SK-N-SH treated with all-trans-retinoic acid at 6 μM for 48 hours (cell line): ENCODE measurements at places on chromosomes 4 and X.

- ATAC-seq: no peak
Observed at GRCh38 chr4:104930298-104930697, 216.4 kb upstream of the TET2 start.

DNA sequence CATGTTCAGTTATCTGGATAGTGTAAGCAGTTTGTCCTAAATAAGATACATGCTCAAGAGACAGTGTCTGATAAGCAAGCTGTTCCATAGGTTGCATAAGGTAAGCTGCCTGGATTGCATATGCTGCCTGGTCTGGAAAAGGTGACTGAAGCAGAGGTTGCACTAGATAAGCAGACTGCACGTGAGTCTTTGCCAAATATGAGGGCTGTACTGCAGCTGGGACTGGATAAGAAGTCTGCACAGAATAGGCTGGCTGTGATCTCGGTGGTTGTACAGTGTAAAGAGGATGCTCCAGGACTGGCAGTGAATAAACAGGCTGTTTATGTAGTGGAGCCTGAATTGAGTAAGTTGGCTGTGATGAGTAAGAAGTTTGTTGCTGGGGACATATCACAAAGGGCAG lies 68.9 kb downstream of the WNK3 start:
- ATAC-seq: no peak

GRCh38 chr4:178086320-178086719 lies 644.1 kb upstream of the AGA start:
- no peak for ATAC-seq

DNA sequence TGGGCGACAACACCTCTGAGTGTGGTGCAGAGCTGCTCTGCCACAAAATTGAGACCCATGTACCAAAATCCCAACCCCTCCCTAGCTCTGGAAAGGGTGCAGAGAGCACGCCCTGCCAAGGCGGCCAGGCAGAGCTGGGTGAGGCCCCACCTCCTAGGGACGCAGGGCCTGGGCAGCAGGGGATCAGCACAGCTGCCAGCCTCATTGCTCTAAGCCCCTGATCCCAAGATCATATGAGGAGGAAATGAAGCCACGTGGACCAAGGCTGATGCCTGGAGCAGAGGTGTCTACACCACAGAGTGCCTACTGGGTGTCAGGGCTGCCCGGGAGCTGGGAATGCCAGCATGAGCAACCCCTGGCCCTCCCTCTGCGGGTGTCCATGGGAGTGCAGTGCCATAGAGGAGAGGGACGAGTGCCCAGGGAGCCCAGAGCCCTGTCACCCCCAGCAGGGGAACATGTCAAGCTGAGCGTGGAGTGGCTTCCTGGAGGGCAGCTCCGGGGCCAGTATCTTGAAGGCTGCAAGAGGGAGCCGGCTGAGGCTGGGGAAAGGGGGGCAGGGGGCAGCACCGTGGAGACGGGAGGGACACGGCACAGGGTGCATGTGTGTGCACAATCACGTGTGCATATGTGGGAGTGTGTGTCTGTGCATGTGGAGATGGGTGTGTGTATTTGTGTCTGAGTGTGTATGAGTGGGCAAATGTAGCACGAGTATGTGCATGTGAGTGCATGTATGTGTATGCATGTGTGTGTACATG lies 63.9 kb upstream of the PSAPL1 start:
- no peak for ATAC-seq

GRCh38 chr4:53937918-53938317 lies 126.5 kb downstream of the CHIC2 start:
- ATAC-seq: peak; percentile 53; the same call in 2 of the 3 replicates

- ATAC-seq: peak; percentile 44; the same call in 2 of the 3 replicates
Observed at GRCh38 chr4:16884673-16885460, 13.6 kb downstream of the LDB2 start.

DNA sequence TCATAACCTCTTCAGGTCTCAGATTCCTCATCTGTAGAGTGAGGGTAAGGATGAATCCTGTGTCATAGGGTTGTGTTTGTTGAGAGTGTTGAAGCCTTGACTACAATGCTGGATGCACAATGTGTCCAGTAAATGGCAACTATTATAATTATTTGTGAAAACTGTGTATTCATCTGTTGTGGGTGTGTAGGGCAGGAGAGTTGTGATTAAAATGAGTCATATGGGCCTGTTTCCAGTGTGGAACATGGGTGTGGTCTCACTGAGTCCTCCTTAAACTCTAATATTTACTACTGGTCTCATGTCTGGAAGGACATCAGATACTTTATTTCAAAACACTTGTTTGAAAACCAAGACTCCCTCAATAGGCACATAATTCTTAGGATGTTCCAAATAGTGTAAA lies 208.5 kb upstream of the CASK start:
- no peak for ATAC-seq

DNA sequence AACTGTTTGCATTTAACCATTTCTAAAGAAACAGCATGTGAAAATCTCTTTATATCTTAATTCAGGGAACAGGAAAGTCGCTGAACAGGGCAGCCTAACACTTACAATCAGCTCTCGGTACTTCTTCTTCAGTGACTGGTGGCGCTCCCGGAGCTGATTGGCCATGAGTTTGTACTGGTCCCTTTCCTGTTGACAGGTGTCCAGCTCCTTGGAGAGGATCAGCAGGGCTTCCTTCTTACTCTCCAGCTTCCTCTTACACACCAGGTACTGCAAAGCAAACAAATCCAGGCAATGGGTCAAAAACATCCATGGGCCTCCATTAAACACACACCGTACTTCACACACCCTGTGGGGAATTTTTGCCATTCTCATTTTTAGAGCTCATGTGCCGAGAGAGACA lies 36.4 kb downstream of the CCDC149 start:
- no peak for ATAC-seq

DNA sequence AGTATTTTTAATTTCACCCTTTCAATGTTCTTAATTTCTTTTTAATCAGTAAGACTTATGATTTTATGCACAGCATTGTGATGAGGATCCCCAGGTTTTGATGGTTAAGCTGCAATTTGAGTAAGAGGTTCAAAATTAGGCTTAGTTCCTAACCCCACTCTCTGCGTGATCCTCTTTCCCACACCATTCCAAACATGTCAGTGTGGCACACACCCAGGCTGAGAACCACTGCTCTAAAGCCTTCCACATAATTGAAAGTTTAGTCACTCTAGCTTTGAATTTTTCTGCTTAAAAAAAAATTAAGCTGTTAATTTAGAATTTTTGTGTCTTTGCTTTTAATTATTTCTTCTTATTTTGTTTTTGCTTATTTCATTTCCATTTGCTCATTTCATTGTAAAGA lies 68.8 kb upstream of the SLC7A11 start:
- ATAC-seq: peak; percentile 53; the same call in 1 of the 3 replicates

DNA sequence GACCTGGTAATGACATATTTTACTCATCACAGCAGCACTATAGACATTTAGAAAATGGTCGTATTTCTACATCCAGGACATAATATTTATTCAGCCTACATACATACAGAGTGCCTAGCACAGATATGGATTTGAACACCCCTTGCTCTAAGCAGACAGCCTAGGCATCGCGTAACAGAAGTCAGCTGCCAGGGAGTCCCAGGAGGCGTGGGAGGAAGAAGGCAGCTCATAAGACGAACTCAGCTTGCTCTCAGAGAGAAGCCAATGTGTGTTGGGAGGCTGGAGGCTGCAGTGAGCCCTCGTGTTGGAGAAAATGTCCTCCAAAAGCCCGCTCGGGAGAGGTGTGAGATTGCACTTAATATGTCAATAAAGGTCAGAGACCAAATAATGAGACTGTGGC lies 131.6 kb downstream of the BCOR start:
- no peak for ATAC-seq

GRCh38 chrX:153623310-153624029 lies 23.5 kb upstream of the DUSP9 start:
- no peak for ATAC-seq

- ATAC-seq: no peak; the same call in 2 of the 3 replicates
Observed at GRCh38 chr4:67701517-67701850, 529 bp upstream of the UBA6 start.

GRCh38 chrX:69257499-69258127 lies 92.4 kb upstream of the PJA1 start:
- no peak for ATAC-seq

- no peak for ATAC-seq
Observed at GRCh38 chr4:78683352-78683751, 92.8 kb upstream of the BMP2K start.

- no peak for ATAC-seq
Observed at GRCh38 chr4:186205156-186205555, 13.8 kb downstream of the CYP4V2 start.

DNA sequence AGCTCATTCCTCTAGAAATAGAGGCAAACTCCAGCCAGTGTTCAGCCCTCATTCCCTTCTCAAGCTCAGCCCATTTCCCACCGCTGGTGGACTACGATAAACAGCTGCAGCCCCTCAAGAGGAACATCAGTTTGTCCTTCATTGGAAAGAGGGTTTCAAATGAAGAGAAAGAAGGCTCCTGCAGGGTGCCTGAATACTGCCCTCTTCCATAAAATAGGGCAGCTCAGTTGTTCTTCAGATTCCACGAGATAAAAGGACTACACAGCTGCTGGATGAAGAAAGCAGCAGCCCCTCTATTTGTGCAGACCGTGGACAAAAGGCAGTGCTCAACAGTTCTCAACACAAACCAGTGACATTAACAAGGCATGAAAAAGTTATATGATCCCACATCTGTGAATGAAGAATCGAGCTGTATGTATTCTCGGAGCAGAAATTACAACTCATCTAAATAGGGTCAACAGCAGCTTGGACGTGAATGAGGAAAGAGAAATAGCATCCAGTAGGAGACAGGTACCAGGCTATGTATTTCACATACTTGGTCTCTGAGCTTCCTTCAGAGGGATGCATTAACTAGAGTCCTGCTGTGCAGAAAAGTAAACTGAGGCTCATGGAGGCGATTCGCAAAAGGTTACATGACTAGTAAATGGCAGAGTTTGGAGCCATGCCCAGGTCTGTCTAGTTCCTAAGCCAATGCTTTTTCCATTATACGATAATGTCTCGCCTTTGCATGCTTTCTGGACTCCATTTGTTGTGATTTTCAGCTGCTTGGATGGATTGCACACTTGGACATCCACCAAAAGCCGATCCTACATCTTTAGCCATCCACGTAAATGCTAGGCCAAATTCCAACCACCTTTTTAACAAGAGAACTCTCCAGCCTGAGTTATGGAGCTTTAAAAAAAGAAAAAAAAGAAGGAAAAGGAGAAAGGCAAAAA lies 301.2 kb upstream of the PPARGC1A start:
- no peak for ATAC-seq

DNA sequence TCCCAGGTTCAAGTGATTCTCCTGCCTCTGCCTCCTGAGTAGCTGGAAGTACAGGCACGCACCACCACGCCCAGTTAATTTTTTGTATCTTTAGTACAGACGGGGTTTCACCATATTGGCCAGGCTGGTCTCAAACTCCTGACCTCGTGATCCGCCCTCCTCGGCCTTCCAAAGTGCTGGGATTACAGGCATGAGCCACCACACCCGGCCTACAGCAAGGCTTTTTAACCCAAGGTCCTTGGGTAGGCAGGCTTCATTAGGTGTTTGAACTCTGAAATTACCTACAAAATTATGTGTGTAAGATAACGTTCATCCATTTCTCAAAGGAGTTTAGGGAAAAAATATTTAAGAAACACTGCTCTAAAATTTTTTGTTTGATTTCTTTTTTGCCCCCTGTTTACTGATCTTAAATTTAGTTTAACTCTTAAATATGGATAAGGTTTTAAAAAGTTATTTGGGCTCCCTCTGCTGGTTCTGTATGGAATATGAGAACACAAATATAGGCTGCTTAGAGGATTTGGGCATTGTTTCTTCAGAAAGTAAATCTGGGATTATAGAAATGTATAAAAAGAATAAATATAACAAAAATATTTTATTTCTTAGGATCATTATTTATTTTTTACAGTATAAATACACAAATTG lies 92.8 kb downstream of the CBR4 start:
- ATAC-seq: peak; percentile 49

- ATAC-seq: peak; percentile 76
Observed at GRCh38 chrX:118116713-118117550, at the start of gene KLHL13. TSS of gene KLHL13 (minus strand) at chrX:118116810. CDS start at chrX:118028473, 88,337 bp downstream.

DNA sequence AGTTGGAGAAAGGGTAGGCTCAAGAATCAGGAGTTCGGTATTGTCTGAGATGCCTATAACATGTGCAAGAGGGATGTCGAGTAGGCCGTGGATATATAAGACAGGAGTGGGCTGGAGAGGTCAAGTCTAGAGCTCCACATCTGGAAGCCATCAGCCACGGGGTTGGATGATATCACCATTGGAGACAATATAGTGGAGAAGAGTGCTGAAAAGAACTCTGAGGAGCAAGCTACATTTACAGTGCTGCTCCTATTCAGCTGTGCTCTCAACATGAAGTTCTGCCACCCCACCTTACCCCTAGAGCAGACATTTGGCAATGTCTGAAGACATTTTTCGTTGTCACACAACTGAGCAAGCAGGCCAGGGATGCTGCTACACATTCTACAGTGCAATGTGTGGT lies 20.9 kb upstream of the PLAC1 start:
- ATAC-seq: peak; percentile 45

DNA sequence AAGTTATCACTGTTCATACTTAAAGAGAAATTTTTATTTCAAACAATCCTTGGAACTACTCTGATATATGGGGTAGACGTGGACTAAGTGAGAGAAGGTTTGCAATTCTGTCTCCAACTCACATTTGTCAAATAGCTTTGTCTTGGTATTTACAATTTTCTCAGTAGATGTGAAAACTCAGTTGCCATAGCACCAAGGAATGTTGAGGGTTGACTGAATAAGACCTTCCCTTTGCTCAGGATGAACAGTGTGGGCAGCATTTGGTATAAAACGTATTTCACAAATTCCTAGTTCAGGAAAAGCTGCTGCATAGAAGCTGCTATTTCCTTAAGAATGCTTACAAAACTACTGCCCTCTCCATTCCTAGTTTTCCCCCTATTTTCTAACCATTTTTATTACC lies 399.5 kb downstream of the NKX6-1 start:
- ATAC-seq: no peak

DNA sequence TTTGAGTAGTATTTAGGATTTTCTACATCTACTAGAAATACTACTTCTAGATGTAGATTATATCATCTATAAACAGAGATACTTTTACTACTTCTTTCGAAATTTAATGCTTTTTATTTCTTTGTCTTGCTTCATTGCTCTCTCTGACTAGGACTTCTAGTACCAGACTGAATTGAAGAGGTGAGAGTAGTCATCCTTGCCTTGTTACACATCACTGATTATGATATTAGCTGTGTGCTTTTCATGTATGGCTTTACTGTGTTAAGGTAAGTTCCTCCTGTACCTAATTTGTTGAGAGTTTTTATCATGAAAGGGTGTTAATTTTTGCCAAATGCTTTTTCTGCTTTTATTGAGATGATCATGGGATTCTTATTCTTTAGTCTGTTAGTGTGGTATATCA lies 19.6 kb upstream of the IL2 start:
- no peak for ATAC-seq

DNA sequence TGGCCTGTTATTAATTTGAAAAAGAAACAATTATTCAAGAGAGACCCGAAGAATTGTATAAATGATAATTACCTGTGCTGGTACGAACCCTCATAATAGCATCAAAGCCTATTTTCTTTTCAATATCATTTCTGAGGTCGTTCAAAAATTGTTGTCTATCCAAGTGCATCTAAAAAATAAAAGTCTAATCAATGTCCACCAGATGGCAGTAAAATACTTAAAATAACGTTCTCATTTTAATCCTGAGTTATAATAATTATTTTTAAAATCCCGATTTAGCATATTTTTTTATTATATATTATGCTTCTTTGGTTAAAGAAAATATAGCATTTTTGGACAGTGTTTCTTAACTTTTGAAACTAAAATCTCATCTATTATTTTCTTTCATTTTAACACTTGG lies 55.7 kb downstream of the METTL14 start:
- ATAC-seq: peak; percentile 46; the same call in 2 of the 3 replicates
